ENCODE measurements at places on chromosomes 7 and 10.

DNA sequence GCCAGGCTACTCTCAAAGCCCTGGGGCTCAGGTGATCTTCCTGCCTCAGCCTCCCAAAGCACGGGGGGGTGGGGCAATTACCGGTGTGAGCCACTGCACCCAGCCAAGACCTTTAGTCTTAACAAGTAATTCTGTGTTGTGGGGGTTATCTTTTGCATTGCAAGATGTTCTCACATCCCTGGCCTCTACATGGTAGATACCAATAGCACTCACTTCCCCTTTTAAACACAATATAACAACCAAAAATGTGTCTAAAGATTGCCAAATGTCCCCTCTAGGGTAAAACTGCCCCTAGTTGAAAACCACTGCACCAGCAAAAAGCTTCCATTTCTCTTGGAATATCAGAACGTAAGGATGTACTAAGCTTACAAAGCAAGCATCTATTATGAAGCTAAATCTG is 225.0 kb downstream of the CTNNA3 start:
- no peak for DNase-seq

DNA sequence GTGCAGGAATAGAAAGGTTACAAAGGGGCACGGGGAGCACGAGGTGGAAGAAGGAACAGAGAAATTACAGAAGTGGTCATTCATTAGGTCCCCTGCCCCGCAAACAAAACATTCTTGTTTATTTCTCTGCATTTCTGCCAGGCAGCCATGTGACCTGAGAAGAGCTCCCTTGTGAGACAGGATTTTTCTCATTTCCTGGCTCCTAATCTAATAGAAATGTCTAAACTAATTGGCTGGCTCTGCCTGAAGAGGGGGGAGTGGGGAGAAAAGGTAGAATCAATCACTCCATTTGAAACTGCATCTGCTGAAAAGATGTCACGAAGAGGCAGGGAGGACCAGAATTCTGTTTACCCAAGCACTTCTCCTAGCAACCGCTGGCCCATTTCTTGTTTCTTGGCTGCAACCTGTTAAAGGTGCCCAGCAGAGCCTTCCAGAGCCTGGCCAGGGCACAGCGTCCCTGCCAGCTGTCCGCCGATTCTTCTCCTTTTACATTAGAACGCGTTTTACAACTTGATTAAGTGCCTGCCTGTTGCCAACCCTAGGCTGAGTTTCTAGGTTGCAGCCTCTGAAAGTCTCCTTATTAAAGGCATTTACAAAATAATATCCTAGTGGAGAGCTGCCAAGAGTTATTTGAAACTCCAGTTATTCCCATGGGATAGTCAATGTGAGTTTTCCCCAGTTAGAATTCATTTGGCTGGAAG is 1227.6 kb downstream of the TYW1 start:
- DNase-seq: no peak

GRCh38 chr10:29783201-29783947 is 148.6 kb upstream of the SVIL start:
- no peak for DNase-seq

GRCh38 chr10:76197293-76197692 is 765.9 kb downstream of the LRMDA start:
- DNase-seq: no peak

- DNase-seq: no peak
Measured at GRCh38 chr10:11007476-11008020, 10.1 kb upstream of the CELF2 start.

DNA sequence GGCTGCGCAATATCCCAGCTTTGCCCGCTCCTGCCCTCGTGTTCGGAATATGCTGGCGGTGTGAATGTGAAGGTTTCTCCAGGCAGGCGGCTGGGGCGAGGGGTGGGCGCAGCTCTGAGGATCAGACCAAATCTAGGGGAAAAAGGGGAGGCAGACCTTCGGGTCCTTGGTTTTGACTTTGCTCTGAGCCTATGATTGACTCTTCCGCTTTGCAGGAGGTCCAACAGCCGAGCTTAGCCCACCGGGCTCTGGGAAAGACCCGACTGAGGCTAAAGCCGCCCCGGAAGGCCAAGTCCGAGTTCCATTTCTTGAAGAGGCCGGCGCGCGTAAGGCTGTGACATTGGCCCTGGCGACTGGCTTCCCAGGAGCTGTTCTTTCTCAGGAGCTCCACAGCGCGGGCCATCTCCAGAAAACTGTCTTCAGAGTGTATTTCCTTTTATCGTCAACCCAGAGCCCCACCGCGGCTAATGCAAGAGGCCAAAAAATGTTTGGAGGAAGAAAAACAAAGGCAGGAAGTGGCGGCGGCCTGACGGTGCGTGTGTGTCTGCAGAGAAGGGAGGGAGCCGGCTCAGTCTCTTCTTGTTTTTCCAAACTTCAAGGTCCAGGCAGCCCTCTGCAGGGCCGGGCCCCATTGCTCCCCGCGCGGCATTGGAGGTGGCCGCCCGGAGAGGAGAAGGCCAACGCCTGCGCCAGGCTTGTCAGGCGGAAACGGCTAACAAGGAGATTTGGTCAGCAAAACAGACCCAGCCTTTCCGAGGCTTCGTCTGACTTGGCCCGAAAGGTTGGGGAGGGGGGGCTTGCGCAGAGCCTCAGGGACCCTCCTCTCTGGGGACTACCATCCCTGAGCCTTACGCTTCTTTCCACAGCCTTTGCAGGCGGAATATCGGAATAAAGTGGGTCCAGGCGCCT is 3.6 kb upstream of the HOXA11 start:
- DNase-seq: no peak

DNA sequence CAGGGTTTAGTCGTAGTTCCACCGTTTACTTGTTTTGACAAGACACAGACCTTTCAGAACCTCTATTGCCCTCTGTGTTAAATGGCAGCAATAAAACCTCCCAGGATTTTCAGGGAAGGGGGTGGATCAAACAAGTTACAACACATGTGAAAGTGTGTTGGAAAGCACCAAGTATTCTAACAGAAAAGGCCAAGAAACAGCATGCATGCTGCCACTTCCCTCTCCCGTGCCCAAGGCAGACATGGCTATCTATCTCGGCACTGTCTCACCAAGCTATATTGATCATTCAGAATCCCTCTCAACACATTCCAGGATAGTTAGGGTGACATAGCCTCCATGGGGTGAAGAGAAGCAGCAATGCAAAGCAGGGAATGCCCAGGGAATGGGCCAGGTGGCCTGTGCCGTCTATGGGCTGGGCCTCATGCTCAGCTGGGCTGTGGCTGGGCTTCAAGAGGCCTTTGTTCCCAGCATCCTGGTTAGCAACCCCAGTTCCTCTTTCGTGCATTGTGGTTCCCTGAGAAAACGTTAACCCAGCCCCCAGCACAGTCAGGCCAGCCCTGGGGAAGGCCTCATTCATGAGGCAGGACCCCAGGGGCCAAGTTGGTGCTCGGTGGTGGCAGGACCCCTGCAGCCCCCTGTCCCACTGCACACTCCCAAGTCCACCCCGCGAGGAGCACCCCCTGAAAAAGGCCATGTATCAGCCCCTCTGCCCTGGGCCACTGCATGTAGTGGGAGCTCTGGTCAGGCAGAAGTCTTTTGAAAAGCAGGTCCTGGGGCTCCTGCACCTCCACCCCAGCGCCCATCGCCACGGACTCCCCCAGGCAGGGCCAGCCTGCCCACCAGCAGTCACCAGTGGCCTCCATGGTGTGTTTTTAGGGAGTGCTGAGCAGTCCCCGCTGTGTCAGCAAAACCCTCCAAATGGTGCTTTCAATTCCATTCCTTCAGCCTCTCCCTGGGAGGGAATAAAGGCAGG is 25.5 kb downstream of the VSIR start:
- no peak for DNase-seq

GRCh38 chr10:18334116-18334867 is 194.1 kb downstream of the CACNB2 start:
- DNase-seq: no peak

Measured in cortex of kidney (tissue), 1 donor.